ENCODE measurements at places on chromosomes 5 and 9.

DNA sequence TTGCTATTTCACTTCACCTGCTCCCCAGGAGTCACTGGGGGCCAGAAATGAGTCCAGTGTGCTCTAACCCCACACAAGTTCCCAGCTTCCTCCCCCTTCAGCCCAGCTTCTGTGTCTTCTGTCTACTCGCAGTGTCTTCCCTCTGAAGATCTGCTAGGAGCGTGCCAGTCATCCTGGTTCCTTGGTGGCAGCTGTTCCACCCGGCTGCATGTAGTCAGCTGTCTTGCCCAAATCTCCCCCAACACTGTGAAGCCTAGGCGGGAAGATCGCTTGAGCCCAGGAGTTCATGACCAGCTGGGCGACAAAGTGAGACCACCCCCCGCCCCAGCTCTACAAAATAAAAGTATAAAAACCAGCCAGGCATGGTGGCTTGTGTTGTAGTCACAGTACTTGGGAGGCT is 154.0 kb downstream of the GDNF start:
- DNase-seq = no peak

DNA sequence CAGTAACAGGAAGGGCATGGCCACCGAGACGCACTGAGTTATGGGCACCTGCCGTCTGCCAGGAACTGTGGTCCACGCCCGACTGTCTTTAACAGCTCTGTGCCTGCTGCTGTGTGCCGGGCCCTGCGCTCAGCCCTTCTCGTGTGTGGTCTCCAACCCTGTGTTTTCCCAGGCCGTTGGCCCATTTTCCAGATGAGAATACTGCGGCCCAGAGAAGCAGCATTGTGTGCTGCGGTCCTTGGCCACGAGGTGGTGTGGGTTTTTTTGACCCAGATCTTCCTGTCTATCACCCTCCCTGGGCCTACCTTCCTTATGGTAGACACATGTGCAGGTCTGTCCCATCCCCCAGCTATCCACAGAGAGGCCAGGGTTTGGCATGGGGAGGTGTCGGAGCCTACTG is 47.0 kb downstream of the RXRA start:
- peak; percentile 69 for DNase-seq

GRCh38 chr9:85917756-85918155 is 23.2 kb upstream of the NAA35 start:
- DNase-seq = no peak

- no peak for DNase-seq
These were observed 690.4 kb upstream of the CDH18 start for GRCh38 chr5:20678386-20678785.

DNA sequence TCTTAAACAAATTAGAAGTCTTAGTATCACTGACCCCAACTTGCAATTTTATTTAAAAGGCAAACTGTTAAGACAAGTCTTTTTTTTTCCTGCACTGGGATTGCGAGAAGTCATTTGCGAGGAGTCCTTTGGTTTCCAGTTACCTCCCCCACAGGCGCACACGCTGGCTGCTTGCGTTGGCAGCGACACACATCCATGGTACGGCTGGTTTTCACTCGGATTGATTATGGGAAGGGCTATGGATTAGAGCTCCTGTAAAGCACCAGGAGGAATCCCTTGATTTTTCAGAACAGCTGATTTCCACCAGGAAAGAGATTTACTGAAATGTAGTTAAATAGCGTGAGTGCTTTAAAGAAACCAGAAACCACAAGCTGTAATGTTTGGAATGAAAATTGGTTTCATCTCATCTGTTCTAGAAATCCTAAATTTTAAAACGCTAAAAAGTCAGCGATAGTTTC is 737 bp downstream of the SLC1A3 start:
- DNase-seq = no peak

- no peak for DNase-seq
These were observed 132.1 kb downstream of the PDZD2 start for GRCh38 chr5:31770998-31771397.

DNA sequence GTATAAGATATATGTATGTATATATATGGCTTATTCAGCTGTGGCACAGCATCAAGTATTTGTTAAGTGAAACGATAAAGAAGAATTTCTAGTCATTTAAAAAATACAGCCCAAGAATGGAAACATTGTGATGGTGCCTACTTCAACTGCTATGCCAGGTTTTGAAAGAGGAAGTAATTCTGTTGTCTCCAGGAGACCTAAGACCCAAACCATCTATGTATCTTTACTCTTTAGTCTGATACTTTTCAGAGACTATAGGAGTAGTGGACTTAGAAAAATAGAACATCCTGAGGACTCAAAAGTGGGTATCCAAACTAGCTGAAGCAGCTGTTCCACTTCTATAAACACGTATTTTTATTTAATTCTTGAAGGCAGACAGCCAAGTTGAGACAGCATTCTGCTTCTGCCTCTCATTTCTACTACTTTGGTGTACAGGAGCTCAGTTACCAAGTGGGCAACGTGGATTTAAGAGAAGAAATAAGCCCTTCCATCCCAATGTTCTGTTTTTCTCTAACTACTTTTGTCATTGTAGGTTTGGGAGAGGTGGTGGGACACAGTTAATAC is 110.7 kb downstream of the RPS23 start:
- DNase-seq = no peak

- DNase-seq = no peak
These were observed 566 bp downstream of the RPP25L start for GRCh38 chr9:34611251-34611810.

DNA sequence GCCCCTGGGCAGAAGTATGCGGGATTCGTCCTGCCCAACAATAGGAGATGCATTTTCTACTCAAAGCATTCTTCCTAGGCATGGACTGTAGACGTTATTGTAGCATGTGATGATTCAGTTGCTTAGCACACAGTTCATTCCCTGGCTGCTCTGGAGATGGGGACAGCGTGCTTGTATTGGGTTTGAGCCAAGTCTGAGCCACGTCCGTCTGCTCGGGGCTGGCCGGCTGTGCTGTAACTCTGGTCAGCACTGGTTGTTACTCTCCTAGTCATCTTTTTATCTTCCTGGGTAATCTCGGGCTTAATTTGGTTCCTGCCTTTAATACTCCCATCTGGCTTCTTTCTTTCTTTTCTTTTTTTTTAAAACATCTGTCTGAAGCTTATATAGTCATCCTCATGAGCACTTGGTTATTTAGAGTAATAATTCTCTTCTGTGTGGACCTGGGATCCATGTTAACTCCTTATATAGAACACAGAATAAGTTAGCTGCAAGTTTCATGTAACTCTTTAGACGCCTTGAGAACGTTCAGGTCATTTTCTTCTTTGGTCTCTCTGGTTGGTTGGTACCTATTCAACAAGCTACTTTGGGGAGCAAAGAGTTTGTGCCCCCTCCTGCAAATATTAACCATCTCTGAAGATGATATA is 118.8 kb upstream of the RPS23 start:
- no peak for DNase-seq

DNA sequence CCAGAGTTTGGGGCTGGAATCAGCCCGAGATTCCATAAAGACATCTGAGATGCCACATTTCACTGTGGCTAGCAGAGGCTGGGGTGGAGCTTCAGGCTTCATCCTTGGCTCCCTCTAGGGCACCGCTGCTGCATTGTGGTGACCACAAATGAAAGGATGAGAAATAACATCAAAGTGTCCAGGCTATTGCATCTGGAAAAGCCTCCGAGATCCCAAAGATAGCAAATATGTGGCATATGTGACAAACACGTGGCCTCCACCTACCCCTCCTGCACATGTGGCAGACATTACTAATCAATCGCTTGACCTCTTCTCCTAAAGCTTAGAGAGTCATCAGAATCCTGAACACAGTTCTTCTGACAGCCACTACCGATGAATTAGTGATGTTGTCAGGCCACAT is 4.5 kb downstream of the SPARC start:
- no peak for DNase-seq

- DNase-seq = no peak
These were observed 1.8 kb downstream of the SUB1 start for GRCh38 chr5:32587067-32587551.

- DNase-seq = no peak
These were observed 11.4 kb downstream of the FAM193B start for GRCh38 chr5:177542816-177543465.

GRCh38 chr5:166123717-166124116 is 2167.7 kb upstream of the WWC1 start:
- no peak for DNase-seq

GRCh38 chr9:96175001-96175400 is 127.0 kb downstream of the HSD17B3 start:
- DNase-seq = no peak
